GM12878 (cell line): ENCODE measurements at places on chromosomes 3 and 15.

GRCh38 chr3:123159926-123160635 lies 41.7 kb upstream of the SEC22A start:
- H3K4me1 ChIP-seq = no peaks in the 10 kb centered on the region
- peaks cover 7% of the 10 kb centered on the region for H3K36me3 ChIP-seq
- DNase-seq = no peak
- H3K27ac ChIP-seq = no peak overlapping the region
- no peak overlapping the region for H3K4me3 ChIP-seq

DNA sequence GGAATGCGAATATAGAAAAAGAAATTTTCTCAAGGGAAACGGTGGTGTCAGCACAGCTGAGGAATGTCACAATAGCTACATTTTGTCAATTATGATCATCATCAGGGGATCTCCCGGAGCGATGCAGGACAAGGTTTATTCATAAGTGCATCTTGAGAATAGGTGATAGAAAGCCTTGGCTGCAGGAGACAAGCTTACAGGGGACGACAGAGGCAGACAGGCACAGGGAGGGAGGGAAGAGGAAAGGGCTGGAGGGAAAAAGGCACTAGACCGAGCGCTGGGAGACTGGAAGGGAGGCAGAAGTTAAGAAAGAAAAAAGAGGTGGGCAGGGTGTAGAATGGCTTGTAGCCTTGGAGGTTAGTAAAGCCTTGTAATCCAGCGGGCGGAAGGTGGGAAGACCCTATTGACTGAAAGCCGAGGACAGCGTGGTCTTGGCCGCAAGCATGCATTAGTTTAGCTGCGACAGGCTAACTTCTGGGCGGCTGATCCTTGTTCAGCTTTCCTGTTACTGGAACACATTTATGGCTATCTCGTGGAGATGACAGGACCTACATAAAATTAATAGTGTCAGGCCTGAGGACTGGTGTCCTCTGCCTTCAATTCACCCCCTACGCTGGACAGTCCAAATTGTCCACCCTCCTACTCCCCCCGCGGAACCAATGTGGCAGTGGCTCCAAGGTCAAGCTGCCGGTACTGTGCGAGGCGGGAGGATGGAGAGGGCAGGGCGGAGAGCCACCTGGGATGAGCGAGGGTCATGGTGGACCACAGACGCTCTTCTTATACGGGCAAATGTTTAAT lies 1.4 kb upstream of the NECTIN3 start:
- DNase-seq = no peak
- H3K4me1 ChIP-seq = no peaks in the 10 kb centered on the region
- H3K4me3 ChIP-seq = no peak overlapping the region
- peaks cover 10% of the 10 kb centered on the region for H3K27me3 ChIP-seq
- H3K36me3 ChIP-seq = no peaks in the 10 kb centered on the region

GRCh38 chr3:6580808-6581207 lies 280.1 kb upstream of the GRM7 start:
- no peaks in the 10 kb centered on the region for H3K4me1 ChIP-seq
- no peak for DNase-seq
- no peak overlapping the region for H3K27ac ChIP-seq
- no peak overlapping the region for H3K4me3 ChIP-seq
- H3K36me3 ChIP-seq = no peaks in the 10 kb centered on the region
- H3K27me3 ChIP-seq = no peaks in the 10 kb centered on the region

DNA sequence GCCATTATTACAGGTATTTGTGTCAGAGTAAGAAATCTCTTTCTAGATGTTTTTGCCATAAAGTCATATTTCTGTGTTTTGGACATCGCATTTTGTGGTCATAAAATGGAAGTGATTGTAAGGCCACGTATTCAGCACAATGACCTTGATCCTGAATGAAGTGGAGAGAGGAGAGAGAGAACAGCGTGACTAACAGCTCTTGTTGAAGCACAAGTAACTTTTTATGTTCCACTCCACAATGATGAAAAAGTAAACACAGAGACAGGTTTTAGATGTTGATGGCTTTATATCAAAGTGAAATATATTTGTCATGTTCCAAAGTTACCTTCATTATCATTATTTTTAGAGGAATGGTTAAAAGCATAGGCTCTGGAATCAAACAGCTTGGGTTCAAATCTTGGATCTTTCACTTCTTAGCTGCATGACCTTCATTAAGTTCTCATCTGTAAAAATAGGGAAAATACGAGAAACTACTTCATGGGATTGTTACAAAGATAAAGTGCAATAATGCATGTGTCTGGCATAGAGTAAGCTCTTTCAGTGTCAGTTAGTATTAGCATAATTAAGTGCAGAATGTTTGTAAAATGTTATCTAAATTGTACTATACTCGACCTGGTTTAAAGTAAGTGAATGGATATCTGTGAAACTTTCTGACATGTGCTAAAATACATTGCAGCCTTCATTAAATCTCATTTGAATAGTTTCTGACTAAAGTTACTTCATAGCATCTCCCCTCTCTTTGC lies 341.5 kb upstream of the DNAJC19 start:
- H3K4me1 ChIP-seq = no peaks in the 10 kb centered on the region
- H3K27ac ChIP-seq = no peak overlapping the region
- no peak for DNase-seq
- no peaks in the 10 kb centered on the region for H3K27me3 ChIP-seq
- no peak overlapping the region for H3K4me3 ChIP-seq

GRCh38 chr3:120410116-120410515 lies 40.7 kb downstream of the FSTL1 start:
- no peaks in the 10 kb centered on the region for H3K4me1 ChIP-seq
- no peak overlapping the region for H3K4me3 ChIP-seq
- no peaks in the 10 kb centered on the region for H3K36me3 ChIP-seq
- H3K27ac ChIP-seq = no peak overlapping the region

DNA sequence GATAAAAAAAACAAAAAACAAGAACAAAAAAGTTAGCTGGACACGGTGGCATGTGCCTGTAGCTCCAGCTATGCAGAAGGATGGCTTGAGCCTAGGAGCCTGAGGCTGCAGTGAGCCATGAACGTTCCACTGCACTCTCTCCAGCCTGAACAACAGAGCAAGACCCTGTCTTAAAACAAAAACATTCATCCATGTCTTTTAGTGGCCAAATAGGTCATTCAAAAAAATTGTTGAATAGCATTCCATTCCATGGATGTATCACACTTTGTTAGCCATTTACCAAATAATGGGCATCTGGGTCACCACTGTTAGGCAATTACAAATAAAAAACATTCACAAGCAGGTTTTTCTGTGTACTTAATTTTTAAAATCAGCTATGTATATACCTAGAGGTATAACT lies 139.7 kb downstream of the STAG1 start:
- peaks cover 2% of the 10 kb centered on the region; the same call in 1 of the 2 replicates for H3K36me3 ChIP-seq
- no peak overlapping the region for H3K4me3 ChIP-seq
- peaks cover 6% of the 10 kb centered on the region; the same call in 1 of the 2 replicates for H3K4me1 ChIP-seq
- no peak overlapping the region for H3K27ac ChIP-seq
- H3K27me3 ChIP-seq = no peaks in the 10 kb centered on the region

DNA sequence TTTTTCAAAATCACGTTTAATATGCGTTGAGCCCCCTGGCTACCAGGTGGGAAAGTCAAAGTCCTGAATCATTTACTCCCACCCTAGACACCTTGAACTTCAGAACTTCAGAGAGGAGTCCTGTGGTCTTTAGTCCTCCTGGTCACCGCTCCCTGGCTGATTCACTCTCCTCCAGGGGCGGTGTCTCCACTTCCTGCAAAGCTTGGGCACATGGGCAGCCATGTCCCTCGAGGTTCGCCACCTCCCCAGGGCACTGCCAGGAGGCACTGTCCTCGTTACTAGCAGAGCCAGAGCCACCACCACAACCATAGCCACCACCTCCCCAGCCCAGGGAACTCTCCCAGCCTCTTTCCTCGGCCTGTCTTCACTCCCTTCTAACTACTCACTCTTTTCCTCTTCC lies 31.0 kb downstream of the LOXL1 start:
- H3K4me1 ChIP-seq = no peaks in the 10 kb centered on the region; the same call in 1 of the 2 replicates
- no peak overlapping the region for H3K4me3 ChIP-seq
- DNase-seq = no peak

- H3K27ac ChIP-seq = no peak overlapping the region
- no peak for DNase-seq
- no peaks in the 10 kb centered on the region for H3K4me1 ChIP-seq
- H3K27me3 ChIP-seq = no peaks in the 10 kb centered on the region
Measured at GRCh38 chr15:90914305-90915080, 11.4 kb downstream of the MAN2A2 start.
